Suprapubic skin (tissue), 4 donors: ENCODE measurements at places on chromosomes 2 and 18. TPM values are rescaled to one million over a fixed set of nuclear protein-coding genes. Genes with fewer than 3 reads are reported as not detected.

Gene RALBP1
- 178 TPM for total RNA-seq

Gene SLC66A3
- 101 TPM for total RNA-seq

Gene CGREF1
- 1.1 TPM for total RNA-seq

Gene HADHA
- 120 TPM for total RNA-seq

Gene C1GALT1C1L
- not detected for total RNA-seq

GRCh38 chr2:42917425-42917927, 125.1 kb upstream of the HAAO start:
- peak; percentile 83 for DNase-seq

GRCh38 chr2:176885001-176885643, 327.5 kb upstream of the HNRNPA3 start:
- DNase-seq: no peak

DNA sequence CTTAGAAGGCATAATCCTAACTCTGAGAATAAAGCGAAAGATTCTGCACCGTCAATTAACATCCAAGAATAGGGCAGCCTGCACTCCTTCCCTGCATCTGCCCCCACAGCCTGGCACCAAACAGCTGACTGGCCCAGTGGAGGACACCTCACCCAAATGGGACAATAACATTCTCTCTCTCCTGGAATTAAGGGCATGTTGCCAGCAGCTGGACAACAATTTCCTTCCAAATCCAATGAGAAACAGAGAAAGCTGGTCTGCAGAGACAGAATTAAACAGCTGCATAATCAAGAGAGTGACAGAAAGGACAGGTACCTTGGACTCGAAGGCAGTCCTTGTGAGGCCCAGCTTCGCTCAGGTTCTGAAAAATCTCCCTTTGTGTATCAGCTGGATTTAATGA, 15.0 kb downstream of the COX7A2L start:
- no peak for DNase-seq

- no peak for DNase-seq
Observed at GRCh38 chr2:205133544-205133943, 548.8 kb upstream of the NRP2 start.

GRCh38 chr2:158570869-158571268, 114.1 kb downstream of the PKP4 start:
- DNase-seq: no peak

DNA sequence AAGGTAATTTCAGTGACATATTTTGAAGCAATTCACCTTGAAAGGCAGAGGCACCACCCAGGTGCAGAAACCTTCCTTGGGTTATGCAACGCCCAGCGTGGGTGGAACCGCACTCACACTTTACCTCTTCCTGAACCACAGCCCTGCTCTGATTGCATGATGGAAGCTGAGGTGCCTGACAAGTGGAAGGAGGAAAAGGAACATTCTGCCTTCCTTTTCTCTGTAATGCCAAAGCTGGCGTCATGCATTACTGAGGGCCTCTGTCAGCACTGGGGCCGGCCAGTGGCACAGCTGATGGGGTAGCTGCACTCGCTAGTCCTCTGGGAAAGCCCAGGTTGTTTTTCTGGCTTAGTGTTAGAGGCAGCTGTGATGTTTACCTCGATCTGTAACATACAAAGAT, 266.5 kb downstream of the NEDD4L start:
- no peak for DNase-seq

GRCh38 chr2:145060876-145061275, 541.0 kb upstream of the ZEB2 start:
- no peak for DNase-seq

- DNase-seq: no peak
Observed at GRCh38 chr2:2046497-2046896, 284.6 kb downstream of the MYT1L start.

- peak; percentile 94 for DNase-seq
Observed at GRCh38 chr2:61905372-61906185, at the start of gene COMMD1. Gene COMMD1 (plus strand): TSS chr2:61905674. CDS start chr2:61905679, 5 bp downstream.

- DNase-seq: no peak
Observed at GRCh38 chr2:70525032-70525431, 28.6 kb downstream of the TGFA start.

- DNase-seq: no peak
Observed at GRCh38 chr18:55102501-55102900, 143.2 kb upstream of the CCDC68 start.

DNA sequence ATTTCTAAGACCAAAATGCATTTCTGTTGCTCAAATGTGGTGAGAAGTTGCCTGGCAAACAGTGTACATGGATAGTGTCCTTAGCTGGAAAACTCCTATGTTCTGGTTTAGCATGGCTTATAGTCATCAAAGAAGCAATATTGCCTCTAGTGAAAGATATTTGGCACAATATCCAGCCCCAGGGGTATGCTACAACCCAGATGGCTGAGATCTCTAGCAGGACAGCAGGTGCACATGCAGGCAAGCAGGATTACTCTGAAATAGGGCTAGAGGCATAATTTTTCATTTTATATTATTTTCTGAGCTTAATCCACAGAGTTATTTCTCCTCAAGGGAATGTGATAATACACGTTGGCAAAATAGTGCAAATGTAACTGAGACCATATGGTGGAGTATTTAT, 34.0 kb downstream of the CCDC195 start:
- DNase-seq: no peak

- peak; percentile 9 for DNase-seq
Observed at GRCh38 chr2:219661197-219661954, 33.9 kb downstream of the SLC4A3 start.

DNA sequence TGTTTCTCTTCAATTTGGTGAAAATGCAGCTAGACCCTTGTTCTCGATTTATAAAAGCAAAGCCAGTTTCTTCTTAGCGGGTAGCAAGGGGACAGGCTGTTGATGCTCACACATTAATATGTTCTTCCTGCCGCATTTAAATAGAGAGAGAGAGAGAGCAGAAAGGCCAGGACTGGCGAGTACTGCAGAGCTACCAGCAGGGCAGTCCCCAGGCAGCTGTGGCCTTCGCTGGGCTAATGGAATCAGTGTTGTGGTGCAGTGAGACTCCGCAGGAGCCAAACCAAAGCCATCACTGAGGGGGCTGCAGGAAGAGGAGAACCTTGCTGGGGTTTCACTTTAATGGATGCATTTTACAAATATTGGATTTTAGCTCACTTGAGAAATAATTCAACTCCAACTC, 223.6 kb downstream of the ACTR3 start:
- no peak for DNase-seq

GRCh38 chr2:89818873-89819272, 1127.4 kb downstream of the RPIA start:
- DNase-seq: no peak

GRCh38 chr2:100548771-100549170, 14.0 kb upstream of the PDCL3 start:
- no peak for DNase-seq

DNA sequence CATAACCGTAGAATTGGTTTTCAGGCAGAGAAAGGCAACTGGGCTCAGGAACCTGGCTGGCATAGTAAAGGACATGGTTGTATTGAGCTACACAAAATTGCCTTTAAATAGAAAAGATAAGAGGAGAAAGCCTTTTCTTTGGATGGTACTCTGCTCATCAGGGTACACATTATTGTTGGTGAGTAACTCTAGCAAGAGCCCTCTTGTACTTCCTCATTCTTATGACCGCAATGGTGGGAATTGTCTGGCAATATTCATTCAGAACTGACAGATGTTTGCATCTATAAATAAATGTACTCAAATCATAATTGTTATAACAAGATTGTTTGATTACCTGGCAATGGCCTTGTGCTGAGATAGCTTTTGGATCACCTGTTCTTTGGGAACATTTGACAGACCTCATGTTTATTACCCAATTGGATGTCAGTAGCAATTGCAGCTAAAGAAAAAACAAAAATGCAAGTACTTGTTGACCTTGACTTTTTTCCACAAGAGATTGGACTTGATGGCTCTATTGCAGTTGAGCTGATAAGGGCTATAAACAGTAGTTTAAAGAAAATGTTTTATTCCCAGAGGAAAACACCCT, 43.9 kb downstream of the MEIS1 start:
- DNase-seq: no peak

- DNase-seq: peak; percentile 48
Observed at GRCh38 chr18:79367989-79368388, 27.7 kb upstream of the NFATC1 start.

DNA sequence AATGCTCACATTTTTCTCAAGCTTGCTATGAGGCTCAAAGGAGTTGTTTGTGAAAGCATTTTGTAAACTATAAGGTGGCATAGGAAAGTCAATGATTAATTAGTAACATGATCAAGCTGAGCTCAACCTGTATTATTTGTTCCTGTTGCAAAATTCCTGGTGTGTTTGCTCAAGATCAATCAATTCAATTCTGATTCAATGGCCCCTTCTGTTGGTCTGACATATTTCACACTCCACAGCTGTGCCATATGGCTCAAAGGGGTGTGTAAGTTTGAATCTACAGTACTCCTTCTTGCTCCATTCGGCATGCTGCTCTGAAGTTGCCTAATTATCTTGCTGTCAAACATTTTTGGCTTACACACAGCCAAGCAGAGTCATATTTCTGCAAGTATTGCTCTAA, 341.6 kb upstream of the LRP1B start:
- DNase-seq: no peak

GRCh38 chr2:10380048-10380926, 67.8 kb downstream of the ODC1 start:
- DNase-seq: no peak

DNA sequence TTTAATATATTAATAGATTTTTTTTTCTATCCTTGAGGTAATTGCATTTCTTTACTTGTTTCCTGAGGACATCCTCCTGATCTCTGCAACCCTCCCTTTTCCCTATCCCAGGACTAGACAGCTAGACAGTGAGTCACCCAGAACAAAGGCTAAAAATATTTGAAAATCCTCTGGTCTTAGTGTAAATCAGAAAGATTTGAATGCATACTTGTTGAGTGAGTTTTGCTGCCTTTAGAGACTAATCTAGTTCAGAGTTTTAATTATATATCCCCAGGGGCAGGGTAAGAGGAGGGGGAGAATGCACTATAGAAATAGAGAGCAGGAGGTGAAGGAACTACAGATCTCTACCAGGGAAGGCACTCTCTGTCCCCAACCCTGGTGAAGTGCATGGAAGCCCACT, 202.3 kb upstream of the TCF4 start:
- no peak for DNase-seq

DNA sequence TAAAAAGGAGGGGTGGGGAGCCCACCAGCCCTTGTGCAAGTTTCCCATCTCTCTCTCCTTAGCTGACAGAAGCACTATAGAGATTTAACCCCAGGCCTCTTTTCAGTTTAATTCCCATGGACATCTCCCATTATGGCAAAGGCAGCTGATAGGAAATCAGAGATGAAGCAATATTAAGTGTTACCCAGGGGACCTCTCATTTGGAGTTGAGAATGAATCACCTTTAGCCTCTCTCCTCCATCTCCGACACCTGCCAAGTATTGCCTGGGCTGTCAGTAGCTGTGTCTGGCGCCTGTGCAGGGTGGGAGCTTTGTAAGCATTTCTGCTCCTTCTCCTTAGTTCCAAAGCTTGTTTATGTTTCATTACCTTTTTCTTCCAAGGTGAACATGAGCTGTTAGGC, 109.0 kb downstream of the AQP4 start:
- no peak for DNase-seq

- DNase-seq: no peak
Observed at GRCh38 chr2:1798115-1798784, 53.9 kb upstream of the PXDN start.

DNA sequence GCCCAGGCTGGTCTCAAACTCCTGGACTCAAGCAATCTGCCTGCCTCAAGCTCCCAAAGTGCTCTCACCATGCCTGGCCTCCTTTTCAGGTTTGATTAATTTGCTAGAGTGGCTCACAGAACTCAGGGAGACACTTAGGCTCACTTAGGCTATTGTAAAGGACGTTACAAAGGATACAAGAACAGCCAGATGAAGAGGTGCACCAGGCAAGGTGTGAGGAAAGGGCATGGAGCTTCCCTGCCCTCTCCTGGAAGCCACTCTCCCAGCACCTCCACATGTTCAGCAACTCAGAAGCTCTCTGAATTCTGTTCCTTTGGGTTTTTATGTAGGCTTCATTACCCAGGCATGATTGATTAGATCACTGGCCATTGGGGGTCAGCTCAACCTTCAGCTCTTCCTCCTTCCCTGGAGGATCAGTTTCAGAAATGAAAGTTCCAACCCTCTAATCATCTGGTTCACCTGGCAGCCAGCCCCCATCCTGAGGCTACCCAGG, 78.7 kb upstream of the RGPD5 start:
- DNase-seq: peak; percentile 43

DNA sequence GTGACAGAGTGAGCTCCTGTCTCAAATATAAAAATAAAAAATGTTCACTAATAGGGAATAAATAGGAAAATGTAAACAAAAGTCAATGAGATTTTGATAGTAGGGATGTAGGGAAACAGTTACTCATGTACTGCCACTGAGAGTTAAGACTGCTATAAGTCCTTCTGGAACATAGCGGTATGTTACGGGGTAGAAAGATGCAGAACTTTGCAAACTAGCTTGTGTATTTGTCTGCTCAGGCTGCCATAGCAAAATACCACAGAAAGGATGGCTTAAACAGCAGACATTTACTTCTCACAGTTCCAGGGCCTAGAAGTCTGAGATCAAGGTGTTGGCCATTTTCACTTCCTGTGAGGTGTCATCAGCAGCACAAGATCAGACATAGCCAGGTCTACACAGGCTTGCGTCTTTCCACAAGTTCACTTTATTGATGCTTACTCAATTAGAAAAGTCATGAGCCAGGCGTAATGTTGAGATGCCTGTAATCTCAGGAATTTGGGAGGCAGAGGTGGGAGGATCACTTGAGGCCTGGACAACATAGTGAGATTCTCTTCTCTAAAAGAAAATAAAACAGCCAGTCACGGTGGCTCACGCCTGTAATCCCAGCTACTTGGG, 8.8 kb downstream of the TXNDC2 start:
- DNase-seq: no peak
